ENCODE measurements at places on chromosomes 3 and 15.

DNA sequence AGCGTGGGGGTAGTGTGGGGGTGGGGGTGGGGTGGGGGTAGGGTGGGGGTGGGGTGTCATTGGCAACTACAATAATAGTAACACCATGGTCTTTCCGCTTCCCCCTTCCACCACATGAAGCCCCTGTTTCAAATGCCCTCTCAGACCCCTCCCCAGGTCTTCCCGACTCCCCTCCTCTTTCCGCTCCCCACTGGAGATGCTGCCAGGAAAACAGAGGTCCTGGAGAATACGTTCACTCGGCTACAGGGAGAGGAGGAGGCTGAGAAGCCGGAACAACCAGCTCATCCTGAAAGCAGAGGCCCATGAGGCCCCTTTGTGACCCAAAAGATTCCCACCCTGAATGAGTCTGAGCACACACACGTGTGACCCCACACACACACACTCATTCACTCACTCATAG is 75.4 kb downstream of the CPN2 start:
- DNase-seq: no peak

- no peak for DNase-seq
These were observed 14.2 kb downstream of the RAB6B start for GRCh38 chr3:133881492-133881891.

- no peak for DNase-seq
These were observed 416.4 kb upstream of the PDZRN3 start for GRCh38 chr3:74041068-74041675.

GRCh38 chr15:75637245-75638009 is 2.6 kb downstream of the IMP3 start:
- DNase-seq: no peak

DNA sequence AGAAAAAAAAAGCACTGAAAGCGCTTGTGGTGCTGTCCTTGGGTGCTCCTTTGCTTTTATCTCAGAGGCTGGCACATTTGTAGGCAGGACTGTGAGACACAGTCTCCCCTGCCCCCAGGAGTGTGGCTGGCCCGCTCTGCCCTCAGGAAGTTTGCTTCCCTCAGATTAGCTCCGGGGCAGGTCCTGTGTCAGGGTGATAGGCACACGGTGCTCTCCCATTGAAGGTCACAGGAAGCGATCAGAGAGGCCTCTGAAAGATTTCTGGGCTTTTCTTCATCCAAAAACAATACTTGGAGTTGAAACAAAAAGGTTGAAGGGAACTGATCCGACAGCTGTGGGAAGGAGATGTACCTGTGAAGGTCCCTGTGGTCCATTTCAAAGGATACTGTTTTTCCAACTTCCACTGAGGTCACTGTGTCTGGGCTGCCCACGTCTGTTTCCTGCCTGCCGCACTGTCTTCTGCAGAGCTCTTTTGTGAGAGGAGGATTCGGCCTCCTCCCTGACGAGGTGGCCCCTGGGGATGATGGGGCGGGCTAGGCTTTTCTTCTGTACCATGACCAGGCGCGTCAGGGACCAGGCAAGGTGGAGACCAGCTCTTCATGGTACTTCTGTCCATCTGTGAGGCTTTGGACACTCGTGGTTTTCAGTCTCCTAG is 330.5 kb upstream of the CTDSPL start:
- no peak for DNase-seq

DNA sequence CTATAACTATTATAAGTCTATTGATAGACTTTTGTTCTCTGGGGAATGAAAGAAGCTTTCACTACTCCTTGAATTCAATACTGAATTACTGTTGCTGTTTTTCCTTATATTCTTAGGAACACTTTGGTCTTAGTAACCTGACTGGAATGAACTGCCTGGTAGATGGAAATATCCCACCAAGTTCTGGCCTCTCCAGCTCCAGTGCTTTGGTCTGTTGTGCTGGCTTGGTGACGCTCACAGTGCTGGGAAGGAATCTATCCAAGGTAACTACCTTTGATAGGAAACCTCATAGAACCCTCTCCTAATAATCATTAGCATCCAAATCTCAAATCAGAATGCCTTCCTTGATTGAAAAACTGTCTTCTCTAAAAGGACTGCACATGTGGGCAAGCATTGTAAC is 69.1 kb downstream of the GALK2 start:
- DNase-seq: no peak
